ENCODE measurements at places on chromosomes 5 and 9. TPM values are rescaled to one million over a fixed set of nuclear protein-coding genes. Genes with fewer than 3 reads are reported as not detected.

The GCNT4 gene
- 2.8 TPM for total RNA-seq

The SPATA31A3 gene
- total RNA-seq = not detected

The ORM2 gene
- not detected for total RNA-seq

The C9 gene
- not detected for total RNA-seq

- DNase-seq = peak; percentile 29
Observed at GRCh38 chr5:108079753-108080152, 302.1 kb downstream of the FBXL17 start.

DNA sequence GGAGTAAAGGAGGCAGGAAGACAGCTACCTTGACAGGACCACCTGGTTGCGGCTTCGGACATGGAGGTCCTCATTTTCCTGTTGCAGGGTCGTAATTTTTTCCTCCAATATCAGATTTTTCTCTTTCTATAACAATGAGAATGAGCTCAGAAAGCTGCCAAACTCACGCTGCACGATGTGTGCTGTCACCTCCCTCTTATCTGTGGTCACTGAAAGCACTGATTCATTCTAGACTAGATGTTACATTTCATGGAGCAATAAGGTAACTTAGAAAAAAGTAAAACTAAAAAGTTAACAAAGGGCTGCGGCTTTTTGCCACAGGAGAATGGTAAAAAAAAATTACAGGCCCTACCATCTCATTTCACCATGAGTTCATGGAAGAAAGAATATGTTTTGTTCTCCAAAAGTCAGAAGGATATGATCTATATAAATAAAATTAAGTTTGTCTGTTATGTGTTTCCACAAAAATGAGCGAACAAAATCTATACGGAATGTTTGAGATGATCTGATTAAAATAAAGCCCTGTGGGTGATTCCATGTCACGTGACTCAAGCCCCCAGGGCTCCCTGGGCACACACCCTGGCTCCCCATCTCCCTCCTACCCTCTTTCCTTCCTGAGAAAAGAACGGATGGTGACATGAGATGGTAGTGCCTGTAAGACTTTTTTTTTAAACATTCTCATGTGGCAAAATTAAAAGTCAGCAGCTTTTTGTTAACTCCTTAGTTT, 26.9 kb upstream of the ANXA6 start:
- no peak for DNase-seq

DNA sequence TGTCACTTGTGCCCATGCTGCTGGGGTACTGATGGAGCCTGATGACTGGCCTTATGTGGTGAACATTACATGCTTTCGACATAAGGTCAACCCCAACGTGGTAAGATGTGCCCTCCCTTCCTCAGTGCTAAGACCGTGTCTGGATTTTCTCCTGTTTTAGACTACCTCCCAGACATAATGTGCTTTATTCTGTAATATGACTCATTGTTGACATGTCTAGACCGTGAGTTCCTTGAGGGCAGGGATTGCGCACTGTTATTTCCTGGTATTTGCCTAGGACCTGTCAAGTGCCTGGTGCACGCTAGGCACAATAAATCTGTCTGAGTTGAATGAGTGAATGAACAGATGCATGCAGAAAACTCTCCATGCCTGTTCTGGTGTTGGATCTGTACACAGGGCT, 346.0 kb downstream of the KDM4C start:
- DNase-seq = no peak

DNA sequence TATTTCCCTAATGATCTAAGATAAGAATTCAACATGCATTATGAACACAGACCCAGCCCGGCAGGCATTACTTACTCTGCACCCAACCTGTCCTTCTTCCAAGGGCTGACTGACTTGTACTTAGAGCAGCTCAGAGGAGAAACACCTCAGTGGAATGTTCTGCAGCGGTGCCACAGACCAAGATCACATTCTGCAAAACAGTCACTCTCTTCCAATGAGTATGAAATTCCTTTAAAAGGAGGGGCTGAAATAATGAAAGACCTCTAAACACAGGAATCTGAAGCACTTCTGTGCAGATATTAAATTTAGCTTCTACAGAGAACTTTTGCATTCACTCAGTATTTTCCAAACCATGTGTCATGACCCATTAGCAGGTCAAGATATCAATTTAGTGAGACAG, 172.9 kb downstream of the ZDHHC21 start:
- no peak for DNase-seq

Data from GM23248 (cell line).